ENCODE measurements at places on chromosomes 16 and 17. TPM values are rescaled to one million over a fixed set of nuclear protein-coding genes. Genes with fewer than 3 reads are reported as not detected.

GRCh38 chr16:59260892-59261291, 526.8 kb upstream of the GOT2 start:
- DNase-seq = no peak

C1QTNF8 gene
- polyA plus RNA-seq = not detected

DNA sequence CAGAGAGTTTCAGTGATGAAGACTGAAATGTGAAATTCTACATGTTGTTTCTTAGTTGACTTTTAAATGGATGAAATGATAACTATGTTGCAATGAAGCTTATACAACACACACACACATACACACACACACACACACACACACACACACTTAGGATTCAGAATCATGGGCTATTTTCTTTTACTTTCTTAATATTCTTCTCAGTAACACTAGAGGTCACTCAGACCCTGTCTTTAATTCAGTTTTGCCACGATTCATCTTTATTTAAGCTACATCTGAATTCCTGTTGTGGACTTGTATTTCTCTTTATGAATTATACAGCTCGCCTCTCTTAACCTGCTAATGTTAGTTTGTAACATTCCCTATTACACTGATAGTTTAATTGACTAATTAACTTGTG, 109.6 kb upstream of the GOT2 start:
- peak; percentile 43 for DNase-seq

DNA sequence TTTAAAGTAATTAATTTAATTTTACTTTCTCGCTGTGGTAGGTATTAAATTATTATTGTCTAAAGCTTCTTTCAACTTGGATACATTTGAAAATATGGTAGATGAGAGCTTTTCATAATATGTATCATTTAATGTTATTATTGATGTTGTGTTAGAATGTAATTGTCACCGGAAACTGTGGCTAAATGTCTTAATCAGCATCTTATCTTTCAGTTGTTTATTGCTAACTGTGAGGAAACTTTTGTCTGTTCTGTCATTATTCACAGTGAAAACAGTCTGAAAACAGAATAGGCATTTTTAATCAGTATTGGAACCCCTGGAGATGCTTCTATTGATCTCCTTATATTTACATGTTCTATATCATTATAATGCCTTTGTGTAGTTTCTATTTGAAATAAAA, 120.7 kb downstream of the STXBP4 start:
- DNase-seq = no peak

PALB2 gene
- polyA plus RNA-seq = 10.2 TPM

DNA sequence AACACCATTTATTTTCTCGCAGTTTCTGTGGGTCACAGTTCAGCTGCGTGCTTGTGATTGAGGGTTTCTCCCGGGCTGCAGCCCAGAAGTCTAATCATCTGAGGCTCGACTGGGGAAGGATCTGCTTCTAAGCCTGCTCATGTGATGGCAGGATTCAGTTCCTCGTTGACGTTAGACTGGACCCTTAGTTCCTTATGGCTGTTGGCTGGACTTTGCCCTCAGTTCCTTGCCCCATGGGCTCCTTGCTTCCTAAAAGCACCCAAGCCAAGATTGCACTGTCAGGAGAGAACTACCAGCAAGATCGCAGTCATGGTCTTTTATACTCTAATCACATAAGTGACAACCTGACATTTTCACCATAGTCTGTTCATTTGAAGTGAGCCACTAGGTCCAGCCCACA, 250.0 kb downstream of the PRKCA start:
- DNase-seq = no peak

GRCh38 chr17:4560421-4560820, at the start of gene GGT6:
TSS of gene GGT6 (minus strand) at chr17:4560577. CDS start at chr17:4560521, 56 bp downstream.
- DNase-seq = no peak

DNA sequence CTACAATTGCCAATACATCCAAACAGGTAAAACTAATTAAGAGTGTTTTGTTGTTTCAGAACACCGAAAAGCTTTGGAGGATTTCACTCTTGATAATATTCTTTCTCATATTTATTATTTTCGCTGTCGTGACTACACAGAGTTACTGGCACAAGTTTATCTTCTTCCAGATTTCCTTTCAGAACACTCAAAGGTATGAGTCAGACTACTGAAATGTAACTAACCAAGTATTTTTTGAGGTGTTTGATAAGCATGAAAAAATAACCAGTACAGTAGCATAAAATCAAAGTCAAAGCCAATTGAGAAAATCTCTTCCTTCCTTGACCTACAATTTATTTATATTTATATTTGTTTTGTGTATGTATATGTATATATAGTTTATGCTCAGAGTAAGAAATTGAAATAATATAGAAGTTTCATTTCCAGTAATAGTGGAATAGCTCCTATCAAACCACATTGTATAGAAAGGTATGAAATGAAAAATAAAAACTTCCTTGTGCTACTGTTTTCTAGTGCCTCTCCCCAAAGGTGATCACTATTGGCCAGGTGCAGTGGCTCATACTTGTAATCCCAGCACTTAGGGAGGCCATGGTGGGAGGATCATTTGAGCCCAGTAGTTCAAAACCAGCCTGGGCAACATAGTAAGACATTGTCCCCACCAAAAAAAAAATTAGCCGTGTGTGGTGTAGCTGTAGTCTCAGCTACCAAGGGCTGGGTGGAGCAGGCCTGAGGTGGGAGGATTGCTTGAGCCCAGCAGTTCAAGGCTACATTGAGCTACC, 10.9 kb downstream of the RAD51C start:
- DNase-seq = no peak

- DNase-seq = no peak
Measured at GRCh38 chr16:60279061-60279665, 1545.0 kb upstream of the GOT2 start.

CFAP97D1 gene
- polyA plus RNA-seq = 0.22 TPM

GRCh38 chr17:48163809-48164208, 56.2 kb downstream of the SNX11 start:
- no peak for DNase-seq

GRCh38 chr17:2181206-2181896, 122.2 kb downstream of the SMG6 start:
- peak; percentile 85 for DNase-seq

DNA sequence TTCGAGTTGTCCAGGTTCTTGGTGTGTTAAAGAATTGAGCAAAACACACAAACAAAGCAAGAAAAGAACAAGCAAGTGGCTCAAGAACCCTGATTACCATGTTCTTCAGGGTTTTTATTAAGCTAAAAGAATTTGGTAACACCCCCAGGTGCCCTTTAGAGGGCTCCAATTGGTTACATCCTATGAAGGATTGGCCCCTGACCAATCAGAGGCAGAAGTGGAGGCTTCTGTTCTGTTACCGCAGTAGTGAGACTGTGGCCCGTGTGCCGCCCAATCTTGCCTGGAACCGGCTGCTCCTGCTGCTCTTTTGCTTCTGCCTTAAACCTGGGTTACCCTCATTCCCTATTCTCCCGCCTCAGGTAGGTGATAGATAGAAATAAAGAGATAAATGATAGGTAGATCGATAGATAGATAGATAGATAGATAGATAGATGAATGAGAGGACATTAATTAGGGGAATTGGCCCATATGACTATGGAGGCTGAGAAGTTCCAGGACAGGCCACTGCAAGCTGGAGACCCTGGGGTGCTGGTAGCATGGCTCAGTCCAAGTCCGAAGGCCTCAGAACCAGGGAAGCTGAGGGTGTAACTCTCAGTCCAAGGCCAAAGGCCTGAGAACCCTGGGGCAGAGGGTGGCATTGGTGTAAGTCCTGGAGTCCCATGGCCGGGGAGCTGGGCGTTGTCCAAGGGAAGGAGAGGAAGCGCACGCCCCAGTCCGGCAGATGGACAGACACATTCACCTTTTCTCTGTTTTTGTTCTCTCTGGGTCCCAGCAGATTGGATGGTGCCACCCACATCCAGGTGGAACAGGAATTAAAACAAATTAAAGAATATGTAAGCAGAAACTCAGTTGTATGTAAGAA, 3.5 kb upstream of the CA5A start:
- no peak for DNase-seq

OR1F1 gene
- polyA plus RNA-seq = not detected

SPATA32 gene
- polyA plus RNA-seq = not detected

DNA sequence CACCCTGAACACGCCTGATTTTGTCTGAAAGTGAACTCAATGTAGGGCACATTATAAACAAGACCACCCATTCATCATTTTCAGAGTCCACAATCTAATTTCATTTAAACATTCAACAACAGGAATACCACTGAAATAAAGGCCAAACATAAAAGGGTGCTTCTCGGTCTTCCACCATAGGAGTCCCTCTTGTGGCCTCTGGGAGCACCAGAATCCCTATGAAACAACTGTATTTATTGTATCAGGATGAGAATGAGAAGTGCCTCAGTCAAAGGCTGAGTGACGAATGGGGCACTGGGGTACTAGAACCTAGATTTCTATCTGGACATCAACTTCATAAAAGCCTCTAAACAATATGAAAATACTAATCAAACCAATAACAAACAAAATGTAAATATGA, 40.4 kb downstream of the NXPH3 start:
- no peak for DNase-seq

GRCh38 chr17:71176331-71176730, 944.5 kb upstream of the SOX9 start:
- no peak for DNase-seq

GH1 gene
- polyA plus RNA-seq = not detected

- DNase-seq = no peak
Measured at GRCh38 chr16:17177242-17177958, 293.4 kb downstream of the XYLT1 start.

- no peak for DNase-seq
Measured at GRCh38 chr17:58316260-58316960, 12.2 kb downstream of the TSPOAP1 start.

RNF135 gene
- 9.8 TPM for polyA plus RNA-seq

- DNase-seq = no peak
Measured at GRCh38 chr16:88907768-88908167, 41.3 kb upstream of the PABPN1L start.

DNA sequence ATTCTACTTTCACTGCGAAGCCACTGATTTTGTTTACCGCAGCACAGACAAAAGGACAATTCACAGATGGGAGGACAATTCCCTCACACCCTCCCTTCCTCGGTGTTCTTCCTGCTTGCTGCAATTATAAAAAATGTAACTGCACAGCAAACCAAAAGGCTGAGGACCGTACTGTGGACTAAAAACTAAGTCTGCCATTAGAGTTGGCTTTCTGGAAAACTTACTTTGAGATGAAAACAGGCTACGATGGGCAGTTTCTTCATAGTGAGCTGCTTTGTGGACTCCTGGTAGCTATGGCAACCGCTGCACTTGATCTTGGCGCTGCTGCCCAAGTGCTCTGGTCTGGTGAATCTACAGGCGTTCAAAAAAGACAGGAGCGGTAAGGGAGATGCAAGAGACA, 35.2 kb downstream of the USP22 start:
- DNase-seq = no peak

SEPTIN12 gene
- polyA plus RNA-seq = not detected

TIMP2 gene
- polyA plus RNA-seq = 180 TPM

DNA sequence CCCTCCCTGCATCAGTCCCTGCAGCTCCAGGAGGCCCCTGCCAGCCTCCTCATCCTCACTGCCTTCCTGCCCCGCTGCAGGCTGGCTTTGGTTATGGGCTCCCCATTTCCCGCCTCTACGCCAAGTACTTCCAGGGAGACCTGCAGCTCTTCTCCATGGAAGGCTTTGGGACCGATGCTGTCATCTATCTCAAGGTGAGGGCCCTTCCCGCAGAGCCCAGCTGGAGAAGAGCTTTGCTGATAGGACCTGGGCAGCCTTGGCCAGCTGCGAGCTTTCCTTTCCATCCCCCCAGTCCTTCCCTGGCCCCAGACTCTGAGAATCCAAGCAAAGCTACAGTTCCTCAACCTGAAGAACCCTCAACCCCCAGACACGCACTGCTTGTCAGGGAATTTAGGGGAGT, 14.1 kb downstream of the PDK2 start:
- DNase-seq = no peak

OR1D5 gene
- not detected for polyA plus RNA-seq

DNA sequence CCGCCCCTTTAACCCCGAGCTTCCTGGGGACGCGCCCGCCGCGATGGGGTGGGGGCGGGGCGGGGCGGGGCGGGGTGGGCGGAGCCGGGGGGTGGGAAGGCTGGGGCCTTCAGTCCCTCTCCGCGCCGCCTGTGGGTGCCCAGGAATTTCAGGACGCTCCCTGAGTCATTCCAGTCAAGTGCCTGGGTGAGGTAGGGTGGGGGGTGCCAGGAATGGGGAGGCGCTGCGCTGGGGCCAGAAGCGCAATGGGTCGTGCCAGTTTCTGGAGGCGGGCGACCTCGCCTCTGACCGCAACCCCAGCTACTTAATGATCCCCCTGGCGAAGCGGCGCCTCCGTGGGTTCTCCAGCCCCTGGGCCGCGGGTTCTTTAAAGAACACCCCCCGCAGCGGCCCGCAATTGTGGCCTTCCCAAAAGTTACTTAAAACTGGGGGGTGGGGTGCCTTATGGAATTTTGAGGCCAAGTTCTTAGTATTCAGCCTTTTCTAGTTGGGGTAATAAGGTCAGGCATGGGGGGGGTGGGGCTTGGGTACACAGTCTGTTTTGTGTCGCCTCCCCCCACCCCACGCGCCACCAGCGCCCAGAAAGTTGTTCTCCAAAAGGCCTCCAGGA, 826 bp upstream of the GSE1 start:
- DNase-seq = no peak

DNA sequence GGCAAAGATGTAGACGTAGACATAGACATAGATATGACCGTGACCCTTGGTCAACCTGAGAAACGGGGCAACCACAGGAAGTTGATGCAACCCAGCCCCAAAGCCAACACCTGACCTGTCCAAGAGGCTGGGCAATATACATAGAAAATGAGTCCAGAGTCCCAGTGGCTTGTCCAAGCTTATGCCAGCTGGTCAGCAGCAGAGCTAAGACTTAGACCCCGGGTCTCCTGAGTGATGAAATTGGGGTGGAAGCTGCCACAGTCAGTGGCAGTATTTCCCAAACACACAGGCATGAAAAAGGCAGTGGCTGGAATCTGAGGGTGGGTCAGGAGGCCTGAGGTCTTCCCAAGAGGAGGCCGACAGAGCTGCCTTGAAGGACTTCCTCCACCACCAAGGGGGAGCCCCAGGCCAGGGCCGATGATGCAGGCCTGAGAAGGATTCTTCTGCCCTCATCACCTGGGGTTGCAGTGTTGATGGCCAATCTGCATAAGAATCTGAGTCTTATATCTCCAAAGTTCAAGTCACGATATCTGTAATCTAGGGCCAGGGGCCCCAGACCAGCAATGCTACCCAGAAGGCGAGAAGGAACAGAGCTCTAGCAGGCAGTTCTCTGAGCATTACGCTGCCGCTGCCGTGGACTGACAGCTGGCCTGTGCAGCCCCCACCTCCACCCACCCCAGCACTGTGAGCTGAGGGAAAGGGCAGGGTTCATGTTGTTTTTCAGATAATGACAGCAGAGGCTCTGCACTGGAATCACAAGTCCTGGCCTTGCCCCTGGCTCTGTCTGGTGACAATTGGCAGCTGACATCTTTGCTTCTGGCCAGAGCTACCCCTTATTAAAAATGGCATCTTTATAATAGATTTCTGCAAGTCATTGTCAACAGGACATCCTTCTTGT, 72.7 kb downstream of the GNAO1 start:
- DNase-seq = no peak

- no peak for DNase-seq
Measured at GRCh38 chr17:38908676-38909181, 16.7 kb upstream of the LASP1NB start.

Data from muscle of arm (tissue), 14 donors.